ENCODE measurements at places on chromosomes 7 and 10. TPM values are rescaled to one million over a fixed set of nuclear protein-coding genes. Genes with fewer than 3 reads are reported as not detected.

LRRC4 gene
- polyA plus RNA-seq: 0.35 TPM

CALN1 gene
- not detected for polyA plus RNA-seq

TSPAN12 gene
- polyA plus RNA-seq: 3.4 TPM

HGF gene
- polyA plus RNA-seq: 129 TPM

TBX20 gene
- not detected for polyA plus RNA-seq

MAP3K8 gene
- polyA plus RNA-seq: 4.3 TPM

MEIG1 gene
- 0.21 TPM for polyA plus RNA-seq

VAX1 gene
- not detected for polyA plus RNA-seq

PKD2L1 gene
- not detected for polyA plus RNA-seq

EBLN1 gene
- polyA plus RNA-seq: not detected

SAMD9L gene
- 4.3 TPM for polyA plus RNA-seq

MICALL2 gene
- 9.6 TPM for polyA plus RNA-seq

FRMD4A gene
- 45.7 TPM for polyA plus RNA-seq

GRID2IP gene
- 0.02 TPM for polyA plus RNA-seq

SPDYE9 gene
- polyA plus RNA-seq: 0.06 TPM

TAC1 gene
- not detected for polyA plus RNA-seq

FAM25A gene
- not detected for polyA plus RNA-seq

ADAM8 gene
- 0.25 TPM for polyA plus RNA-seq

MYO3A gene
- not detected for polyA plus RNA-seq

TUBAL3 gene
- polyA plus RNA-seq: not detected

SPDYE1 gene
- polyA plus RNA-seq: not detected

ABCB4 gene
- 0.02 TPM for polyA plus RNA-seq

CDH23 gene
- 0.01 TPM for polyA plus RNA-seq

ZCWPW1 gene
- 0.89 TPM for polyA plus RNA-seq

ARMC3 gene
- polyA plus RNA-seq: not detected

VSTM2A gene
- polyA plus RNA-seq: not detected

PLCE1 gene
- polyA plus RNA-seq: 2.0 TPM

Measured in AG04450 (cell line).